NCI-H524 treated with DMSO at 0.1 percent for 48 hours (cell line): ENCODE measurements at places on chromosomes 13 and 19.

- DNase-seq = peak; percentile 14
Observed at GRCh38 chr19:56350416-56351045, 35.9 kb upstream of the ZSCAN5A start.

- DNase-seq = no peak
Observed at GRCh38 chr13:62510906-62511655, 1095.4 kb upstream of the PCDH20 start.

GRCh38 chr19:48596237-48596636, 10.3 kb upstream of the SPACA4 start:
- no peak for DNase-seq

- no peak for DNase-seq
Observed at GRCh38 chr13:20129076-20129475, 31.8 kb downstream of the GJA3 start.

GRCh38 chr13:100668408-100668807, 6.2 kb downstream of the TMTC4 start:
- DNase-seq = no peak

GRCh38 chr13:97853550-97853949, 99.9 kb upstream of the IPO5 start:
- no peak for DNase-seq

- no peak for DNase-seq
Observed at GRCh38 chr13:18978447-18978846, 203.2 kb downstream of the TUBA3C start.

- no peak for DNase-seq
Observed at GRCh38 chr19:48630296-48631063, 6.7 kb downstream of the DBP start.

- no peak for DNase-seq
Observed at GRCh38 chr19:53172889-53173288, 14.0 kb upstream of the ZNF347 start.

DNA sequence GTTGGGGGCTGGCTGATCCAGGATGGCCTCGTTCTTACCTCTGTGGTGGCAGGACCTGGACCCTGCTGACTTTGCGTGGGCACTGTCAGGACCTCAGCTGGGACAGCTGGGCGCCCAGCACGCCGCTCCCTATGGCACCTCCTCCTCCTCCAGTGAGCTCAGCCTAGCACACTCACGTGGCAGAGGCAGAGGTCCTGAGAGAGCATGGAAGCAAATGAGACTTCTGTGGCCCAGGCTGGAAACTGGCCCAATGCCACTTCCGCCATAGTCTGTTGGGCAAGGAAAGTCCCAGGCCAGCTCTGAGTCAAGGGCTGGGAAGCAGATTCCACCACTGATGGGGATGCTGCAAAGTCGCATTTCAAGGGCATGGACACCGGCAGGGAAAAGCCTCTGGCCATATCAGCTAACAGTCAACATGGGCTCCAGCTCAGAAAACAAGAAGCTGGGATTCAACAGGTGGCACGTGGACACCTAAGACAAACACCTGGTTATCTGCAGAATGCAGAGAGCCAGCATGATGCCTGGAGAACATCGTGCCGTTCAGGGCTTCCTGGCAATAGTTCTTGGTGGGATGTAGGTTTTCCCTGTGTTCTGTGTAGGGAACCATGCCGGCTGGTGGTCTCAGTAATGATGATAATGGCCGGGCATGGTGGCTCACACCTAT, 16.7 kb downstream of the MYBPC2 start:
- DNase-seq = no peak

DNA sequence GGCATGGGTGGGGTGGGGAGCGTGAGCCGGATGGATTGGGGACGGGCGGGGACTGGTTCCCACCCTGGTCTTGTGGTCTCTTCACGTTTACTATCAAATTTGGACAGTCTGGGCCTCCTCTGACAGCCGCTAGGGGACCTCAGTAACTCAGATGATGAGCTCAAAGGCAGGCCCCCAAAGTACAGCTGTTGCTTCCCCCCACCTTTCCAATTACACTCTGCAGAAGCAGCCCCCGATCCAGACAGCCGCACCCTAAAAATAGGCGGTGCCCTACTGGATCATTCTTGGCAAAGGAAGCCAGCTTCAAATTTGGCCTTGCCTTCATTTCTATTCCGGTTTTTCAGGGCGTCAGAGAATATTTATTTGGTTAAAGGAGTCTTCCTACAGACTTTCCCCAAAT, 1.9 kb upstream of the FOXO1 start:
- no peak for DNase-seq

GRCh38 chr19:23799321-23799720, 40.6 kb upstream of the ZNF681 start:
- no peak for DNase-seq

DNA sequence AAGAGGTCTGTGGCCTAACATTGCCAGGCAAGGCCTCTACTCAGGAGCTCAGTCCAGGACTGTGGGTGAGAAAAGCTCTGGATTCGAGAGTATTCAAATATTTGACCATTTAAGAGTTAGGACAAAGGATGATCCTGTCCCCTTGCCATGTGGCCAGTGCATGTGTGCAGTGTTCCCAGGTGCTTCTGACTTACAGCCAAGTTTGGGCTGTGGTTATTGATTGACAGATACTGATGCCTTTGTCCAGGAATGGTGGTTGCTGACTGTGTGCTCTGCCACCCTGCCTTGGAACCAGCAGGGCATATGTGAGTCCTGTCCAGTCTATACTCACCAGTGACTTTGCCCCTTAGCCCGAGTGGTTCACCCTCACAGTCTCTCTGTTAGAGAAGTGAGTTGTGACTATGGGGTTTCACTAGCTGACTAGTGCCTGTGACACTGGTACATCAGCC, 51.9 kb downstream of the GARRE1 start:
- DNase-seq = no peak

- DNase-seq = no peak
Observed at GRCh38 chr19:46784262-46785053, 3.9 kb downstream of the SLC1A5 start.

DNA sequence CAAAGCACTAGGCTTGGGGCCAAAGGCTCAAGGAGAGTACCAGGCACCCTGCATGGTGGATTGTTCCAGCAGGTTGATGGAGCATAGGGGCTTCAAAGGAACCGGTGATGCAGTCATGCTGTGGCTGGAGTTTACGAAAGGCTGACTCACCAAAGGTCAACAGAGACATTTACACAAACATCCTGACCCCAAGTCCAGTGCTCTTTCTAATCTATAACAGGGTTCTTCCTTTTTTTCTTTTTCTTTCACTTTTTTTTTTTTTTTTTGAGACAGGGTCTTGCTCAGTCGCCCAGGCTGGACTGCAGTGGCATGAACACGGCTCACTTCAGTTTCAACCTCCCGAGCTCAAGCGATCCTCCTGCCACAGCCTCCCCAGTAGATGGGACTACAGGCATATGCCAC, 35.6 kb upstream of the TPTE2 start:
- DNase-seq = no peak

GRCh38 chr19:17879466-17879865, 7.7 kb downstream of the SLC5A5 start:
- no peak for DNase-seq

DNA sequence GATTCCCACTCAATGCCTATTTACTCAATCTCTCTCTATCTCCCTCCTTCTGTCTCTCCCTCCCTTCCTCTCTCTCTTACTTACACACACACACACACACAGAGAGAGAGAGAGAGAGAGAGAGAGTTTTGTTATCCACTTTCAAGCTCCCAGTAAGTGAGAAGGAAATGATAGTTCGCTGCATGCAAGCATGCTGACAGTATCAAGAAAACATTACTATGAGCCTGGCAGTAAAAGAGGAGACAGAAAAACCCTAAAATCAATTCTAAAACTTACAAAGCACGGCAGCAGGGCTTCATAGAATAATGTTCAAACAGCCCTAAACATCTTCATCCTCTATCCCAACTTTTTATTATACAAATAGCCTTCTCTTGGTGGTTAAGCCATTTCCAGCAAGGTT, 171.9 kb downstream of the FOXO1 start:
- no peak for DNase-seq

- DNase-seq = no peak
Observed at GRCh38 chr13:51643882-51644281, 59.6 kb downstream of the WDFY2 start.

- no peak for DNase-seq
Observed at GRCh38 chr13:94679614-94680013, 32.7 kb downstream of the SOX21 start.

DNA sequence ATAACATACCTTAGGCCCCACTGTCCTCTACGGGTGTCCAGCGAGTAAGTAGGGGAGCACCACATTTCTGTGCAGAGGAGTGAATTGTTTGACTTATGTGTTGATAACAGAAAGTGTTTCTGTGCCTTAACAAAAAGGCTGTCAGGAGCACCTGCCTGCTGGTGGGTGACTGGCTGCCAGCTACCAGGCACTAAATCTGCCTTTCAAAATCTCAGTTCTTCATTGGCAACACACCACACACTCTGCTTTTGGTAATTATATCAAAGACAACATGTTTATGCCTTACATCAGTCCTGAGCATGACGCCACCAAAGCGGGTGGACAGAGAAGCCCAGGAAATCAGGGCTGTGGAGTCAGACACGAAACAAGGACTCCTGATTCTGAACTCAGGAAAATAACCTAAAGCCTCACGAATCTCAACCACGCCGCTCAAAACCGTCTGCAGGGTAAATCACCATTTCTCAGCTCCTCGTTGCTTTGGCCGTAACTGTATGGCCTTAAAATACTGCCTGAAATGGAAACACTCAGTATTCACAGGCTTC, 105.2 kb upstream of the SOX1 start:
- DNase-seq = no peak
